ENCODE measurements at places on chromosomes 1 and 21.

DNA sequence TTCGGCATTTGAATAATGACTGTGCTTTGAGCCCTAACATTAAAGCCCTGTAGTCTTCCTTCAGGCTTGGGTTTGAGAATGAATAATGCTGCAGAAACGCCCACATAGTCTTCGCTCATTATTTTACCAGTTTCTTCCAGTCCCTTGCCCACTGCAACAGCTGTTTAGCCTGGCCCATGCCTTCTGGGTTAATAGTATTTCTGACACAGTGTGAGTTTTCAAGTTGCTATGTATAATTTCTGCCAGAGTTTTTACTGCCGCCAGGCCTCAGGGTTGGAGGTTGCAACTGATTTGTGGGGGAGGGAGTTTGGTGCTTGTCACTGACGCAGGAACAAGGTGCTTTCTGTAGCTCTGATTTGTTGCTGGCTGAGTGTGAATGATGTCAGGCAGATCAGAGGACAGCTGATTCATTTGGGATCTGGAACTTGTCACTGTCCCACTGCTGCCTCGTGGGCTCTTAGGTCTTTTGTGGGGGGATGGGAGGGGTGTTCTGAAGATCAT is 109.8 kb downstream of the MAST2 start:
- DNase-seq: no peak

GRCh38 chr1:77825131-77825709 is 45.8 kb downstream of the MIGA1 start:
- DNase-seq: no peak

GRCh38 chr1:244361764-244362473 is 89.8 kb downstream of the ADSS2 start:
- no peak for DNase-seq

DNA sequence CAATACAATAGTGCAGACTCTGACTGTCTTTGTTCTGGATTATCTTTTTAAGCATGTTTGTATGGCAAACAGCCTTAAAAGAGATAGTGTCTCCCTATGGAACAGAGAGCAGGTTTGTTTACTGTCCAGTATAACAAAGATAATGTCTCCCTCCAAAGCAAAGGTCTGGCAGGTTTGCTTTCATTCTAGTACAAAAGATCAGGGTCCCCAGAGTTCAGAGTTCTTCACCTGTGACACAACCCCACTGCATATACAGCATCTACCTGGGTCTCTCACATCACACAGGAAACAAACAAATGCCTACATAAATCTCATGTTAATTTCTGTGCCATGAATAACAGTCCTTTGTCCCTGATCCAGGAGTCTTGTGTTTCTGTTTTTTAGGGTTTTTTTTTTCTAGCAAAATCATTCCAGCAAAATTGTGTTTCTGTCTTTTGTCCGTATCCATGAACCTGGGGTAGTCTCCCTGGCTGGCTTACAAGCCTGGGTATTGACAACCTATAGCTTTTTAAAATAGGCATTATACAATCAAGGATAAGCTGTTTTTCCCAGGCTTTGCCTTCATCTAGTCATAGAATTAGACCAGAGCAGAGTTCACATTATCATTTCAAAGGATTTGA is 89.4 kb upstream of the PTBP2 start:
- DNase-seq: no peak

GRCh38 chr1:172393354-172393753 is 27.1 kb upstream of the C1orf105 start:
- DNase-seq: no peak

GRCh38 chr21:31693222-31693621 is 33.7 kb downstream of the SOD1 start:
- no peak for DNase-seq
